ENCODE measurements at places on chromosomes 11 and 22.
A peak's percentile ranks its signal among the peaks of the same experiment; 100 is the strongest.

GRCh38 chr11:87125257-87125656 lies 87.5 kb downstream of the TMEM135 start:
- DNase-seq = no peak

DNA sequence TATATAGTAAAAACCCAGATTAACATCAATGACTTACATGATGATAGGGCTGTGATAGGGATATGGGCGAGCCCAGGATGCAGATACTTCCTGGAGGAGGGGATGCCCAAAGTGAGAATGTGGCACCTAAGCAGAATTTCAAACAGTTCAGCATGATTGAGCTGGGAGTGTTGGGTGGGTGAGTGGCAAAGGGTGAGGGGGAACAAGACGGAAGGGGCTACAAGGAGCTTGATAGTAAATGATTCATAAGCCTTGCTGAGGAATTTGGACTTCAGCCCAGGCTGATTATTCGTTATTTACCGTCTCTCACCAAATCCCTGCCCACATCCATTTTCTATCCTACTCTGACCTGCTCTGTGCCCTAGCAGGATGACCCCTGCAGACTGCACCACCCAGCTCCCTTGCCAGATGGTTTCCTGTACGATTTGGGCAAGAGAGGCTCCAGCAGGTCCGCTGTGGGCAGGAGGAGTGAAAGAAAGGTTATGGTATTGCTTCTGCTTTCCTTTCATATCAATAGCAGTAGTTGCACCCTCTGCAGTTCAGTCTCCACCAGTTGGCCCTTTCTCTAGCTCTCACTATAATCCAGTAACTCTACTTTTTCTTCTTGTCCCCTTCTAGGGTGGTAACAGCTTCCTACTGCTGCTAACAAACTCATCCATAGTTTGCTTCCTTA lies 30.3 kb upstream of the SIK2 start:
- no peak for DNase-seq

- no peak for DNase-seq
Observed at GRCh38 chr11:70712471-70712870, 314.1 kb downstream of the CTTN start.

DNA sequence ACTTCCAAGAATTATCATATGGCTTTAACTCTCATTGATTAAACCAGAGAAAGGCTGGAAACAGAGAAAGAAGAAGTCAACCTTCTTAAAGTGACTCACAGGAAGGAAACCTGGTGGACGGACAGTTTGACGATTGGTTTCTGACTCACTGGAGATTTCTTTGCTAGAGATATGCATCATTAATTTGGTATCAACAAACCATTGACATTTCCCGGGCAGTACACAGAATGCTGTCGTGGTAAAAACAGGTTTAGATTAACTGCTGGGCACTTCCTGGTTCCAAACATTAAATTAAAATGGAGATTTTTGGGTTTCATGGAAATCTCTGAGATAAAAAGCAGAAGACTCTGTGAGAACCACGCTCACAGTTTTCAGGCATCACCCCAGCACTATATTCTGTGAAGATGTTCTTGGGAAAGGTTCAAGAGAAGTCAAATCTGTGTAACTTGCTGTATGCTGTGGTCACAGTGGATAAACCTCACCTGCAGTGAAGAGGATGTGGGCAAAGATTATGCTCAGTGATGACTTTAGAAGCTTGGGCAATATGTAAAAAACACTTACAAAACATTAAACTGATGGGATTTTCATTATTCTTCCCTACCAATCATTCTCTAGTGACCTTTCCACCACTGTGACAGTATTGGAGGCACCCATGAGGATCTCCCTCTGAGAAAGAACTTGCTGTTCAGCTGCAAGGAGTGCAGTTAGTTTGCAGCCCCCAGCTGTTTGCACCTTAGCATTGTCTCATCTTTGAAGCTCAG lies 61.1 kb upstream of the CD44 start:
- DNase-seq = peak; percentile 88

DNA sequence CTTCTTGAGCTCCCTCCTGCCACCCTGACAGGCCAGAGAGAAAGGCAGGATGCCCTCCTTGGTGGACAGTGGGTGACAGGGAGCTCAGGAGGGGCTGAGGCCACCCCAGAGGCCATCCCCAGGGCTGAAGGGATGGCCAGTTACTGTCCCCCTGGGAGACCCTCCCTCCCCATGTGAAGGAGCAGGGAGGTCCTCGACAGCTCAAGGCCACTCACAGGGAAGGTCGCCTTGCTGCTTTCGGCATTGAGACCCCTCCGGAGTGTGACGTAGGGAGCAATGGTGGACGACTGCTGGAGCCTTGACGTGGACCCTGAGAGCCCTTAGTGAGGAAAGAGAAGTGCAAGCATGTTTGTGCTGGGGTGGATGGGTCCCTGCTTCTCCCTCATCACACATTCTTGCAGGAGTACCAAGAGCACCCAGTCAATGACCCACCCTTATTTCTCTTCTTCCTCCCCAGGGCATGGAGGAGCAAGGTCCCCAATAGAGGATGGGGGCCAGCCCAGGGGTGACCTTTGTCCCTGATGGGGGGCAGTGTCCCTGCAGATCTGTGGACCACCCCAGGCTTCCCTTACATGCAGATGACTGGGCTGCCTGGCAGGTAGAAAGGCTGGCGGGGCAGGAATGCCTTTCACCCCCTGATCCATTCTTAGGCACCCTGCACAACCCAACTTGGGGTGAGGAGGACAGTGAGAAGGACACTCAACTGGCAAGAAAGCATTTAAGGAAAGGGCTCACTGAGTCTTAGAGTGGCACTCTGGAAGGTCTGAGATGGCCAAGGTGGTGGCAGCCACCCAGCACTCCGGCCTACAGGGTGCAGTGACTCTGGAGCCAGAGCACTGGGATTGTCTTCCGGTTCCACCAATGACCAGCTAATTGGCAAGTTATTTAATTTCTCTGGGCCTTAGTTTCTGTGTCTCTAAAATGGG lies 51.4 kb downstream of the C11orf58 start:
- no peak for DNase-seq

- peak; percentile 55 for DNase-seq
Observed at GRCh38 chr11:126282361-126282735, 545 bp upstream of the TIRAP start.

DNA sequence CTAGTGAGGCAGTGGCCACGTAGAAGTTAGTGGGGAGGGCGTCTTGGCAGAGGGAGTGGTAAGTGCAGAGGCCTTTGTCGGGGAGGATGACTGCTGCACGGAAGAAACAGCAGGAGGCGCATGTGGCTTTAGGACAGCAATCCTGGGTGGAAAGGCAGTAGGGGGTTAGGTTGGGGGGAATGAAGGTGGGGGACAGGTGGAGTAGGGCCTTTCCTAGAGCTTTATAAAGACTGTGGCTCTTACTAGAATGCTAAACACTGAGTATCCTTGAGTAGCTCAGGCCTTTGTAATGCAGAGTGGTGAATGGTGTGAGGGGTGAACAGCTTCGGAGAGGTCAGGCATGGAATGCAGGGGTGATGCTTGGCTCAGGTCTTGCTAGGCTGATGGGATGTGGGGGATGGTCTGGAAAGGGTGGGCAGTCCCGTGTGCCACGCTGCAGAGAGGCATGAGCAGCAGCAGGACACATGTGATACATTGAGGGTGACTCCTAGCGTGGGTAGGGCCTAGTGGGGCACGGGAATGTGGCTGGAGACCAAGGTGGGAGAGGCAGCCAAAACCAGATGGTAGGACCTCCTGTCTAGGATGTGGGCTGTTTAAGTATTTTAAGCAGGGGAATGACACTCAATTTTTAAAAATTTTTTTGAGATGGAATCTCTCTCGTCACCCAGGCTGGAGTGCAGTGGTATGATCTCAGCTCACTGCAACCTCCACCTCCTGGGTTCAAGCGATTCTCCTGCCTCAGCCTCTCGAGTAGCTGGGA lies 19.2 kb downstream of the AP2A2 start:
- no peak for DNase-seq
